Stimulated activated CD4-positive, alpha-beta T cell treated with anti-CD3 and anti-CD28 coated beads, TNF-alpha, amount 100 ng/mL, for 48 hours (primary cell): ENCODE measurements at places on chromosomes 6 and 20.

GRCh38 chr6:139251045-139251690 is 40.6 kb downstream of the TXLNB start:
- DNase-seq = no peak

DNA sequence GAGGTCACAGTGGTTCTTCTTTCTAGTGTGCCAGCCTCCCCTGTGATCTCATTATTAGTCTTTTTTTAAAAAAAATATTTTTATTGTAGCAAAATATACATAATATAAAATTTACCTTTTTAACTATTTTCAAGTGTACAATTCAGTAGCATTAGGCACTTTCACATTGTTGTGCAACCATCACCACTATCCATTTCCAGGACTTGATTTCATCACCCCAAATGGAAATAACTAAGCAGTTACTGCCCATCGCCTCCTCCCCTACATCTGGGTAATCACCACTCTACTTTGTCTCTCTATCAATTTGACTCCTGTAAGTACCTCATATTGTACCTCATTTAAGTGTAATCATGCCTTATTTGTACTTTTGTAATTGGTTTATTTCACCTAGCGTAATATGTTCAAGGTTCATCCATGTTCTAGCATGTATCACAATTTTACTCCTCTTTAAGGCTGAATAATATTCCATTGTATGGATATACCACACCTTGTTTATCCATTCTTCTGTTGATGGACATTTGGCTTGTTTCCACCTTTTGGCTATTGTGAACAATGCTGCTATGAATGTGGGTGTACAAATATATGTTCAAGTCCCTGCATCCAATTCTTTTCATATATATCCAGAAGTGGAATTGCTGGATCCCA is 68.6 kb upstream of the FYN start:
- no peak for DNase-seq

DNA sequence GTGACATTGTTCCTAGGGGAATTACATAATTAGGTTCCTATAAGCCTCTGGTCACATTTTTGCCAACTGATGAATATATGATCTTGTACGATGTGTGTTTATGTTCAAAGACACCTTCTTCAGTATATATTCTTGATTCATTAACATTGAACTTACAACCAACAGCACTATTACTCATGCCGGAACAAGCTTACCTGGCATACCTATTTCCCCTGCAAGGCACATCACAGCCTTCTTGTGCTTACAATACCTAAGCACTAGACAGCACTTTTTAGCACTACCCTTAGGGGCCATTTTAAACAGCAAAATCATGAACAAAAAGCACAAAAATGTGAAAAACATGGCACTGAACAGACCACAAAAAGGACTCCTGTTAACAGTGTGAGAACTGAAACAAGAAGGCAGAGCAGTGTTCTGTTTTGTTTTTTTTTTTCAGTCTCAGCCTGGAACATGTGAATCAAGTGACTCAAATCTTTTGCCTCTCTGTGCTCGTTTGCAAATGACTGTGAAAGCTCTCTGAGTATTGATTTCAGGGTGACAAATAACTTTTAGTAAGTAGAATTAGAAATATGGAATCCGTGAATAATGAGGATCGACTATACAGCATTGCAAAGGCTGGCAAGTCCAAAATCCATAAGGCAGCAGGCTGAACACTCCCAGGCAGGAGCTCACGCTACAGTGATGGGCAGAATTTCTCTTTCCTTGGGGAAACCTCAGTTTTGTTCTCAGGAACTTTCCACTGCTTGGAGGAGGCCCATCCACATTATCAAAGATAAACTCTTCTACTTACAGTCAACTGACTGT is 102.3 kb upstream of the TSHZ2 start:
- no peak for DNase-seq

- DNase-seq = no peak
These were observed at the start of gene CALHM5 for GRCh38 chr6:116511424-116512110. Gene CALHM5, plus strand, starts transcription at chr6:116511639. Its CDS starts 58 bp downstream, at chr6:116511697.

DNA sequence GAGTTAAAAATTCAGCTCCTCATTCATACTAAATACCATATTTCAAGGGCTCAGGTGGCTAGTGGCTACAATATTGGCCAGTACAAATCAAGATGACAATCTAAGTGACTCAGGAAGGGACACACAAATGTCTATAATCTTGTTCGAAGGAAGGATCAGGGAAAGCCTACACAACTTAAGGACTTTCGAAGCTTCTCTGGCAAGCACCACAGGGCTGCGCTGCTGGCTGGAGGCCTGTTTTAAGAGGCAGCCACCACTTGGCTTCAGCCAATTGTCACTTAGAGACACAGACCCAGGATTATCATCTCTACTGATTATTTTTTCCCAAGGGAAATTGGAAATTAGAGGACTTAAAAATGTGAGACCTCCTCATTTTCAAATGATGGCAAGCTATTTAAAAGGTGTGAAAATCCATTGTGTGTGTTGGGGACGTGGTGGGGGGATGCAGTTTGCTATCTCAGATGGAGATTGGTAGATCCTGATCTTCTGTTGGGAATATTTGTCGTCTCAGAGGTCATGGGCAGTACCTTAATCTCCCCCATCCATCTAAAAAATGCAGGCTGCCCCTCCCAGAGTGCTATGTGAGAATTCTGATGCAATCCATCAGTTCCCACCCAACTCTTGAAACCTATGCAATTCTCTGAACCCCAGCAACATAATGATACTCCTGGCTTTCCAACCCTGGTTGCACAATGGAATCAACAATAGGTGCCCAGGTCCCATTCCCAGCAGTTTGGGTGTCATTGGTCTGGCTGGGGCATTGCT is 11.3 kb downstream of the ARHGAP40 start:
- no peak for DNase-seq

DNA sequence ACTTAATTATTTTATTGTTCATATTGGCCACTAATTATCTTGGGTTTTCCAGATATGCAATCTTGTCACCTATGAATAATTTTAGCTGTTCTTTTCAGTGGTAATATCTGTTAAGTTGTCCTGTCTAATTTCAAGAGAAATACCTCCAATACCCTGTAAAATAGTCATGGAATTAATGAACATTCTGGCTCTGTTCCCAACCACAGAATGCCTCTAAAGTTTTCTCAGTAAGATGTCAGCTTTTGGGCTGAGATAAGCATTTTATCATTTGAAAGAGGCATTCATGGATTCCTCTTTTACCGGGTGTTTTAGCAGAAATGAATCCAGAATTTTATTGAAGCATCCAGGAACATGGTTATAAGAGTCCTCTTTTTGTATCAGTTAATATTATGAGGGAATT is 109.3 kb downstream of the WDR27 start:
- no peak for DNase-seq
